GM23338 (cell line): ENCODE measurements at places on chromosomes 13 and 19. TPM values are rescaled to one million over a fixed set of nuclear protein-coding genes. Genes with fewer than 3 reads are reported as not detected.
A peak's percentile ranks its signal among the peaks of the same experiment; 100 is the strongest.

DNA sequence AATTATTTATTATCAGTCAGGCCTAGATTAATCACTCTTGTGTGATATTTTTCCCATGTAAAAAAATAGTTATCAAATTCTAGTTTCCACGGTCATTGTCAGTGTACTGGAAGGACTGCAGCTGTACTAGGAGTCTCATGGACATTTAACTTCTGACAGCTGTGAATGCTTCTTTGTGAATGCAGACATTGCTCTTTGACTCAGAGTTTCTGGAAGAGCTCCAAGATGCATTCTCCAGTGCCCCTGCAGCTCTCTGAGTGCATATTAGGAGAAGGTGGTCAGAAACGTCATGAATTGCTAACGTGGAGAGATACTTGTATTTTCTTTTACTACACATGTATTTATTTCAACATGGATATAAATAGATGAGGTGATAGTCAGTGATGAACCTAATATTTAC is 9.7 kb upstream of the SLITRK5 start:
- peaks cover 36% of the 10 kb centered on the region for H3K4me1 ChIP-seq
- H3K36me3 ChIP-seq, result no peaks in the 10 kb centered on the region
- H3K4me3 ChIP-seq, result no peak overlapping the region
- DNase-seq, result no peak
- H3K27me3 ChIP-seq, result no peaks in the 10 kb centered on the region

ZNF439 gene
- total RNA-seq, result 6.6 and 11.7 TPM in 2 replicates

GRCh38 chr13:50224534-50224933 is 209.3 kb downstream of the KCNRG start:
- no peaks in the 10 kb centered on the region for H3K27me3 ChIP-seq
- DNase-seq, result no peak
- no peaks in the 10 kb centered on the region for H3K36me3 ChIP-seq

GRCh38 chr19:3480383-3481091 is at the start of gene SMIM24:
TSS of gene SMIM24 (minus strand) at chr19:3480525. CDS start at chr19:3480463, 62 bp downstream.
- H3K27me3 ChIP-seq, result no peaks in the 10 kb centered on the region
- no peak within 1 kb of the TSS for H3K27ac ChIP-seq
- no peaks in the 10 kb centered on the region for H3K36me3 ChIP-seq
- peaks cover 11% of the 10 kb centered on the region; the same call in 1 of the 2 replicates for H3K4me1 ChIP-seq
- no peak for DNase-seq
- peak within 1 kb of the TSS; percentile 52 for H3K4me3 ChIP-seq
